ENCODE measurements at places on chromosomes 6 and 20. TPM values are rescaled to one million over a fixed set of nuclear protein-coding genes. Genes with fewer than 3 reads are reported as not detected.

The HLA-DRB1 gene
- total RNA-seq = 141 TPM

The CCN6 gene
- not detected for total RNA-seq

The HLA-F gene
- 119 TPM for total RNA-seq

- DNase-seq = no peak
Measured at GRCh38 chr6:116266803-116267202, 12.9 kb downstream of the TSPYL1 start.

GRCh38 chr6:33664506-33665057, 43.5 kb downstream of the ITPR3 start:
- no peak for DNase-seq
